ENCODE measurements at places on chromosomes 3 and 15.

DNA sequence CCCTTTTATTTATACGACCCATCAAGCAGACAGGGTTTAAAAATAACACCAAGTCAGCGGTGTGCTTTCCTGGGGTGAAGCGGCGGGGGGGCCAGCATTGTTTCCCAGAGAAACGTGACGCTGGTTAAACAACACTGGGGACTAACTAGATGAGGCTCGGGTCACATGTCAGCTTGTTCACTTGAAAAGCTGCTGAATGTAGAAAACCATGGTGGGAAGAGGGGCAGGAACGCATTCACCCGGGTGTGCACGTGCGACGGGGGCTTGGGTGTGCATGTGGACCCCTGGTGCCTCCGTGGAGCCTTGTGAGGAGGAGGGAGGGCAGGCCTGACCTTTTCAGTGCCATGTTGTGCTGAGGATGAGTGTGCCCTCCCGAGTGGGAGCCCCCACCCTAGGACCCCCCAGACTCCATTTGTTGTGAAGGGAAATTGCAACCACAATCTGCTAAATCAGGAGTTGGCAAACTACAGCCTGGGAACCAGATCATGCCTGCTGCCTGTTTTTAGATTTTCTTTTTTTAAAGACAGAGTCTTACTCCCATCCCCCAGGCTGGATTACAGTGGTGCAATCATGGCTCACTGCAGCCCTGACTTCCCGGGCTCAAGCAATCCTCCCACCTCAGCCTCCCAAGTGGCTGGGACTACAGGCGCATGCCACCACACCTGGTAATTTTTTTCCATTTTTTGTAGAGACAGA is 70.4 kb upstream of the CMTM7 start:
- no peak for DNase-seq

GRCh38 chr15:86349565-86349964 is 269.9 kb downstream of the AGBL1 start:
- no peak for DNase-seq

DNA sequence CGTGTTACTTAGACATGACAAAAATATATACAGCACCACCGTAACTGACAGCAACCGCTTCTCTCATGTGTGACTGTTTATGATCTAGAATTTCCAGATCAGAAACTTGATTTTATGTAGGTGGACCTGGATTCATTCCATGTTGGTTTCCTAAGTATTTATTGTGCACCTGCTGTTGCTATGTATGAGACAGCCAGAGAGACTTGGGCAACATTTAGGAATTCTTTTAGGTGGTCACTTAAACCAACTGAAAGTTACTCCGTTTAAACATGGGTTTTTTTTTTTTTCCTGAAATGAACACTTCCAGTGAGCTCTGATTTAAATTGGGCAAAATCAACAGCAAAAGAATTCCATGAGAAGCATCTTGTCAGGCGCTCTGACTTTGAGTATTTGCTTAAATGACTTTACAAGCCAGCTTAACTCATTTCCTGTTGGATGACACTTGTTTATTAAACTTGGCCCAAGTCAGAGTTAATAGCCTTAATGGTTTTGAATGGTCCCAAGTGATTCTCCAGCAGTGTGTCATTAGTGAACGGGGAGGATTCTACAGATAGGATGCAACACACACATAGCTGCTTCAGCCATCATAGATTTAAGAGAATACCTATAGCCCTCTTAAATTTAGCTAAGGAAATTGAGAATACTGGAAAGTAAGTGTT is 31.8 kb downstream of the MITF start:
- no peak for DNase-seq

DNA sequence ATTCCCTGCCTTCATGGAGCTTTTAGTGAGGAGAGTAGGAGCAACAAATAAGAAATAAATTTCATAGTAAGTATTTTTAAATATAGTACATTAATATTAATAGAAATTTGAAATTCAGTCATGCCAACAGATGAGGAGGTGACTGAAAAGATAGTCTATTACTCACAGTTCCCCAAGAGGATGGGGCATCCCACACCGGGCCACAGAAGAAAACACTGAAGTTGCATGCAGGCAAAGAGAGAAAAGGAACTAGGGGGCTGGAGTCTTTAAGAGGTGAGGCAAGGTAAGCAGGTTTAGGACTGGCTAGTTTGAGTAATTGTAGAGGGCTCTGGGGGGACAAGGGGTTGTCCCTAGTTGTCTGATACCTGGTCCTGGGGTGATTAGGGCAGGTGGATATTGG is 120.1 kb upstream of the UMPS start:
- DNase-seq, result no peak

DNA sequence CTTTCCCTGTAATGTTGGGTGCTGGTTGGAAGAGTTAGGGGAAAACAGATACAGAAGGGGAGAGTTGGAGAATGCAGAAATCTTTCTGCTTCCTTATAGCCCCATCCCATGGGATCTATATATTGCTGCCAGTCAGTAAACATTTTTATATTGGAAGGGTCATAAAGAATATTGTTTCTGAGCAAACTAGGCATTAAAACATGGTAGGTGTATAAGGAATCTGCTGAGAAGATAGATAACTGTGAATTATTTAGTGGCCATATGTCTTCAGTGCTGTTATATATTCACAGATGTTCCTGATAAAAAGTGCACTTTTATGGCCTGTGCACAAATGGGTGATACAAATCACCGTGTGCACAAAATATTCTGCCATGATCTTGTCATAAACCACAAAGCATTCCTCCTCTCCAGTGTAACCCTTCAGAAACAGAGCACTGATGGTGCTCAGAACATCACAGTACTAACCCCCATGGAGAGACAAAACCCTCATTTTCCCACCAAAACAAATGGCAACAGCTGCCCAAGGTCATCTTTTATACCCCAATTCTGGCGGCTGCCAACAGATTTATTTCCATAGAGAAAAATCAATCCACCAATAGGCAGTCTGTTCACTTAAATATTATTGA is 269.3 kb downstream of the SLC9A9 start:
- no peak for DNase-seq

- DNase-seq, result no peak
These were observed 198.8 kb upstream of the TGFBR2 start for GRCh38 chr3:30407651-30408050.

All from spinal cord (tissue), 10 donors.